ENCODE measurements at places on chromosomes 1 and 21.

- no peak for ATAC-seq
Observed at GRCh38 chr1:217948741-217949140, 317.6 kb downstream of the SPATA17 start.

DNA sequence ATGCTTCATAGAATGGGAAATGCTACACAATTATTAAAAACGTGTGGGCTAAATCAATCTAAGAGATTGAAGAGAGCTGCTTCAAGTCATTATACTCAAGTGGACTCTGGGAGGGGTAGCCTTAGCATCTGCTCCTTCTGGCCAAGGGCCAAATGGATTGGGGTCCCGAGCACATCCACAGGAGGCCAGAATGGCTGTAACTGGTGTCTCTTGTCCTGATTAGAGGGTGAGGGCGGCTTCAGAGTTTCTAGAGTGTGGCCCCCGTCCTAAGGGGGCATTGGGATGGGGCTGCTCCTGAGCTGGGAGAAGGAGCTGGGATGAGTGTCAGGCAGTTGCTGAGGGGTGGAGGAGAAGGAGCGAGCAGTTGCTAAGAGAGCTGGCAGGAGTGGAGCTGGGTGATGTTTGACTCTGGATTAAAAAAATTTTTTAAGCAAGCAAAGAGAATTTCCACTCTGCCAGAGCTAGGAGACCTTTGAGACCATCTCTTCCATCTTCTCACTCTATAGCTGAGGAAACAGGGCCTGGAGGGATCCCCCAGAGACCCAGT is 71.3 kb upstream of the TLR5 start:
- no peak for ATAC-seq

GRCh38 chr1:204408074-204408507 is 3.5 kb downstream of the PPP1R15B start:
- no peak for ATAC-seq

GRCh38 chr1:51976846-51977602 is 13.5 kb downstream of the RAB3B start:
- no peak for ATAC-seq

- no peak for ATAC-seq
Observed at GRCh38 chr1:3544040-3544977, 67.0 kb downstream of the MEGF6 start.

GRCh38 chr1:178706432-178706831 is 18.6 kb upstream of the RALGPS2 start:
- ATAC-seq = no peak

DNA sequence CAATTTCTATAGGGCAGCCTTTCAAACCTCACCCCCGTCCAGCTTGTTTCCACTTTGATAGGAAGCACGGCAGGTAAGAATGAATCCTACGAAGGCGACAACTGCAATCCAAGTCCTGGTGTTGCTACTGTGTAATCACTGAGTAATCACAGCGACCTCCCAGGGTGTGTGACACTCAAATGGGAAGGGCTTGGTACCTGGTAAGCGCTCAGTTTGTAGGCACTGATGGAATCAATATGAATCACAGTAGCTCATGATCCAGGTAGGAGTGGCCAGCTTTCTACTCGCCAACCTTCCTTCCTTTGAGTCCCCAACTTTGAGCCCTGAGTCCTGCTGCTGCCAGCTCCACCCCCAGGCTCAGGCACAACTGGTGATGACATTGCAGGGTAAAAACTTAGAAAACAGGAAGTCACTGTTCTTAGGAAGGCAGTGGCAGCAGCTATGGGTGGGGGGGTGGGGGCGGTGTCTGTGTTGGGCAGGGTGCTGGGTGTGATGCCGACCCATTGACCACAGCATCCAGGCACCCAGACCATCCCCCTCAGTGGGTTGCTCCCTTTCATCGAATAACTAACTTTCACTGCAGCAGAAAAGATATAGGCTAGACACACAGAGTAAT is 70.7 kb downstream of the CD247 start:
- ATAC-seq = peak; percentile 94

DNA sequence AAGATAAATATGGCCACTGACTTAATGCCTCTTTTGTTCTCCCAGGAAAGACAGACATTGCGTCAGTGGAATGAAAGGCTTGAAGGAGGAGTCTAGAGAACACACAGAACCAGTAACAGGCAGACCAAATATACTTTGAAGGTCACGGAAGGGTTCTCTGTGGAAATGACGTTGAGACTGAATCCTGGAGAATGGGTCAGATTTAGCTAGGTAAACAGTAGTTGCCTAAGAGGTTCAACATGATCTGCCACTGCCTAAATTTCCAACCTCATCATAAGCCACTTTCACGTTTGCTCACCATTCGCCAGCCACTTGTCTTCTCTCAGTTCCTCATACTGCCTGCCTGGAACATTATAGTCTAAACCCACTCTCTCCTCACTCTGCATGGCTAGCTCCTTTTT is 20.5 kb downstream of the PLA2G4A start:
- no peak for ATAC-seq

DNA sequence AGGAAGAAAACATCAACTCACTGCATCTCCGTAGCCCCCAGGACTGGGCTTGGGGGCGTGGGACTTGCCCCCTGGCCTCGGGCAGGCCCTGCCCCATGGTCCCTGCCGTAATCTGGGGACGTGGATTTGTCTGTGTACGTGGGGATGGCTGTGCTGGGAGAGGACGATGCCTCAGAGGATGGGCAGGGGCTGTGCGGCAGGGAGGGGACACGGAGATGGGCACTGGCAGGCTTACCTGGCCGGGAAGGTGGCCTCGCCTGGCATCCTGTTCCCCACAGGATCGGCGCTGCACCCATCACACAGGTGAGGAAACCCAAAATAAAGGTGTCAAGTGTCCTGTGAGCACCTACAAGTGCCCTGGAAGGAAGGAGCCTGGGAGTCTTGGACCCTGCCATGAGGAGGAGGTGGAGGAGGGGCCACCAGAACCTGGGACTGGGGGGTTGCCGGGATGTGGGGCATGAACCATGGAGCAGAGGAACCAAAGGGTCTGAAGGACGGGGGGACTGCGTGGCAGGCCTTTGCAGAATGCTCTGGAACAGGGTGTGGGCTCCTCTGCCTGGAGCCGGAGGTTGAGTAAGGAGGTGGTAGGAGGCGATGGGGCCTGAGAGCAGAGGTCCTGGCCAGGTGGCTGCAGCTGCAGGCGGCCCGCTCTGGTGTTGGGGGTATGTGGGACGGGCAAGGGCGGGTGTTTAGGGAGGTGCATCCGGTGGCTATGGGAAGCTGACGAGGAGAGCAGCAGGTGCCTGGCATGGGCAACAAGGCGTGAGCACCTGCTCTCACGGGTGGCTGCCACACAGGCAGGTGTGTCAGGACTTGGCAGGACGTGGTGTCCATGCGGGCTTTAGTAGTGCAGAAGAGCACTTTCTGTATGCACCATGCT is 27.8 kb upstream of the LRRC3 start:
- no peak for ATAC-seq

DNA sequence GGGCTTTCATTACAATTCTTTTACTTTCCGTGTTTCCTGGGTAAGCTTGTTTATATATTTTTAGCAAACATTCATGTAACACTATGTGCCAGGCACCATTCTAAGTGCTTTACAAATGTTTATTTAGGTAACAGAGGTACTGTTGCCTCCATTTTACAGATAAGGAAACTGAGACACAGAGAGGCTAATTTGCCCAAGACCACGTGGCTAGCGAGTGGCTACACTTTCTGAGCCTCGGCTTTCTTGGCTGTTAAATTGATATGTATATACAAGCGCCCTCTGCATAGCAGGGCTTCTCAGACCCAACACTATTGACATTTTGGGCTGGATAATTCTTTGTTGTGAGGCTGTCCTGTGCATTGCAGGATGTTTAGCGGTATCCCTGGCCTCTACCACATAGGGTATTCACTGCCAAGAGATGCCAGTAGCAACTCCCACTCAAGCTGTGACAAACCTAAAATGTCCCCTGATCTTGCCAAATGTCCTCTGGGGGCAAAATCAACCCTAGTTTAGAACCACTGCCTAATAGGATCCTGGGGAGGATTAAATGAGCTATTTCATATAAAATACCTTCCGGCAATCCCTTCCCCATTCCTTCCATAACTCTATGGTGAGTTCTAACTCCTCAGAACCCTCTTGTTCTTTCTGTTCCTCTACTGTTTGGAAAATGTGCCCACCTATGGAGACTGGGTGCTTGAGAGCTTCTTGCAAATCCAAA is 17.2 kb upstream of the ID3 start:
- no peak for ATAC-seq

DNA sequence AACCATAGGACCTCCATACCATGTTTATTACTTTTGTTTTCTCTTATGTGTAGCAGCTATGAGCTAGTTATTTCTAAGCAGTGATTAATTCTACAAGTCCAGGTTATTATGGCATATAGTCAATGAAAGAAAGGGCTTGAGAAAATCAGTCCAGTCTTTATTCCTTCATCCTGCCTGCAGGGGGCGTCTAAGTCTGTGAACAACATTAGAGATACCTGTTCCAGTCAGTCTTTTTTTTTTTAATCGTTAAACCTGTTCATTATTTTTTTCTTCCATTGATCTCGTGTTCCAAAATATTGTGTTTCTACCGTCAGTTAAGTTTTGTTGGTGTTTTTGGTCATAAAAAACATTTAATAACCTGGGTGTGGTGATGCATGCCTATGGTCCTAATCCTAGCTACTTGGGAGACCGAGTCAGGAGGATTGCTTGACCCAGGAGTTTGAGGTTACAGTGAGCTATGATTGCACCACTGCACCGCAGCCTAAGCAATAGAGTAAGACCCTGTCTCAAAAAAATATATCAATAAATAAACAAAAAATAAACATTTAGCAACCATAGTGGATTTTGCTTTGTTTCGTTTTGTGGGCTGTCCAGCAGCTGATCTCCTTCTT is 29.4 kb upstream of the CD2 start:
- peak; percentile 72 for ATAC-seq

DNA sequence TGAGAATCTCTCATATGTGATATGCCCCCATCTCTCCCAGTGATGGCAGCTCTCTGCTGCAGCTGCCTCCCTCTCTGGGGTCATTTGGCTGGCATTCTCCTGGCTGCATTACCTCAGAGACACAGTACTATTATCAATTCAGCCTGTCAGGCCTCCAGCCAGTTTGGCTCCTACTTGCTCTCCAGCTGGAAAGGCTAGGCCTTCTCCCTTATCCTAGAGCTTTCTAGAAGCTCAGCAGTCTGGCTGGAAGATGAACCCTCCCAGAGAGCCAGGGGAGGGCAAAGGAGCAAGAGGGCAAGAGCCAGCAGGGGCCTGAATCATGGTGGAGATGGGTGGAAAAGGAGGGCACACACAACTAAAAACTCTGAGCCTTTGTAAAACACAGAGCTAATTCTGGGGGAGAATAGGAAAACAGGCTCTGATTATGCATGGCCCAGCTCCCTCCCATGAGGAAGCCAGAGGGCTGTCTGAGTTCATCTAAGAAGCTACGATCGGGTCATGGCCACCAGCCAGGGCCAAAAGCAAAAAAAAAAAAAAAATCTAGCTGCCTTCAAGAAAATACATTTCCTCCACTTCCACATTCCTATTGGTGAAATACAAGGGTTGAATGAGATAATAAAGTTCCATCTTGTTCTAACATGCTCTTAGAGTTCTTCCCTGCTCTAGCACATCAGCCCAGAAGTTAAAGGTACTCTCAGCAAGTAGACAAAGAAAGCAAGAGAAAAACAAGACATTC is 8.8 kb downstream of the LAMB3 start:
- no peak for ATAC-seq

DNA sequence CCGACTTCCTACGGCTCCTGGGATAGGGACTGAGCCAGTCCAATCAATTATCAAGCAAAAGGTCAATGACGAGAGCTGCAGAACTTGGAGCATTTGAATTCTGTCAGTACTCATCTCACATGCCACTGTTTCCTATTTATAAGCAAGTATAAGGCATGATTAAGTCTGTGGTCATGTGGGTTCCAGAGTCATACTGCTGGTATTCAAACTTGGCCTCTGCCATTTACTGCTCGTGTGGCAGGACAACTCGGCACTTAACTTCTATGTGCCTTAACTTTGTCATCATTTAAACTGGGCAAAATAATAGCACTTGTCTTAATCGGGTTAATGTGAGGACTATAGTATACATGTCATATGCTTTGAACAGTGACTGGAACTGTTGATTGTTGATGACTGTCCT is 44.9 kb upstream of the TNFSF18 start:
- ATAC-seq = peak; percentile 24

Data from activated T-helper 17 cell treated with anti-CD3 and anti-CD28 coated beads, Interleukin-2, amount 50 U/mL, for 72 hours (primary cell).